ENCODE measurements at places on chromosomes 6 and 20.

DNA sequence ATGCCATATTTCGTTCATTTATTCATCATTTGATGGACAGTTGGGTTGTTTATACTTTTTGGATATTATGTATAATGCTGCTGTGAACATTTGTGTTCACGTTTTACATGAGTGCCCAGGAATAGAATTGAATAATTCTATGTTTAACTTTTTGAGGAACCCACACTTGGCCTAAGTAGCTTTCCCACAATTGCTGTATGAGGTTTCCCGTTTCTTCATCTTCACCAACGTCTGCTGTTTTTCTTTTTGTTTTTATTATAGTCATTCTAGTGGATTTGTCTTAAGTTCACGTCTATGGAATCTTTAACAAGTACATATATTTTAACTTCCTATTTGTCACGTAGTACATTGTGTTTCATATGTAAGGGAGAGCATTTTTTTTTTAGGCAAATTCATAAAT, 110.3 kb downstream of the JARID2 start:
- DNase-seq, result no peak

GRCh38 chr20:50845566-50846215, 50.8 kb downstream of the BCAS4 start:
- peak; percentile 67 for DNase-seq

DNA sequence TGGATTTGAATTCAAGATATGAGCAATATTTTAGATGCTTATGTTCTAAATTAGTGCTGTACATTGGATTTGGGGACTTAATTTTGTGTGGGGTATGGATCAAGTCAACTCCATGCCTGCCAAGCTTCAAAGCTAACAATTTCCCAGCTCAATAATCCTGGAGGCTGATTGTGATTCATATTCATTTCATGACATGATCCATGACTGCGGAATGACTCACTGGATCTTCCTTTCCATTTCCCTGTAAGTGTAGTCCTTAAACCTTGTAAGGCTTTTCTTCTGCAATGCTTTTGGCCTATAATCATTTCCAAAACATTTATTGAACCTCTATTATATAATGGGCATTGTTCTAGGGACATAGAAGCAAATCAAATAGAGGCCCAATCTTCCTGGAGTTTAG, 44.7 kb upstream of the CCN2 start:
- no peak for DNase-seq

DNA sequence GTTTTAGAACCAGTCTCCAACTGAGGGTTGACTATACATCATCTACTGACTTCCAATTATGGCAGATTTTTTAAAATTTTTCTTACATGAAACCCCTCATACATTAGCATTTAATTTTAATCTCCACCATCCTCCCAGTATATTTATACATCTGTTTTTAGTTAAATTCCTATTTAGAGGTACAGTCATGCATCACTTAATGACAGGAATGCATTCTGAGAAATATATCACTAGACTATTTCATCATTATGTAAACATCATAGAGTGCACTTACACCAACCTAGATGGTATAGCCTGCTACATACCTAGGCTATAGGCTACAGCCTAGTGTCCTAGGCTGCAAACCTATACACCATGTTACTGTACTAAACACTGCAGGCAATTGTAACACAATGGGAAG, 316.7 kb upstream of the MARCKS start:
- DNase-seq, result no peak

DNA sequence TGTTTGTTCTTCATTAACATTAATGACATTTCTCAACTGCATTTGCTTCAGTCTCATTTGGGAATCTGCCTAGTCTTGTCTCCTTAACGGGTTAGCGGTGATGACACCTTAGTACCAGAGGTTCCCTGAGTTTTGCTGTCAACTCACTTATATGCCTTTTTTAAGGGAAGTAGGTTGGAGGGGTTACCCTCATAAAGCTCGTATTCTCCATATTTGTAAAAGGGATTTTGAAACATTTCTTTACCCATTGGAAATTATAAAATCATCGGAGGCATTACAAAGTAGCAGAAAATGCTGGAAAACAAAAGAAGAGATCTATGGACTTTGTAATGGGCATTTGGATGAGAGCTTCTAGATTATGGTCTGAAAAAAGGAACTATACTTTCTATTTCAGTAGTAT, 88.7 kb upstream of the PRDM1 start:
- no peak for DNase-seq

DNA sequence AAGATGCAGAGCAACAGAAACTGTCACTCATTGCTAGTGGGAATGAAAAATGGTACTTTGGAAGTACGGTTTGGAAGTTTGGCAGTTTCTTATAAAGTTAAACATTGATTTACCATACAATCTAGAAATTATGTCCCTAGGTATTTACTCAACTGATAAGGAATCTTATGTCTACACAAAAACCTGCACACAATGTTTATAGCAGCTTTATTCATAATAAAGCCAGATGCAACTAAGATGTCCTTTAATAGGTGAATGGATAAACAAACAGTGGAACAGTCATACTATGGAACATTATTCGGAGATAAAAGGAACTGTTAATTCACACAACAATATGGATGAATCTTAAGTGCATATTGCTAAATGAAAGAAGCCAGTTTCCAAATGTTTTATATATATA, 96.2 kb upstream of the SIRPA start:
- DNase-seq, result no peak

DNA sequence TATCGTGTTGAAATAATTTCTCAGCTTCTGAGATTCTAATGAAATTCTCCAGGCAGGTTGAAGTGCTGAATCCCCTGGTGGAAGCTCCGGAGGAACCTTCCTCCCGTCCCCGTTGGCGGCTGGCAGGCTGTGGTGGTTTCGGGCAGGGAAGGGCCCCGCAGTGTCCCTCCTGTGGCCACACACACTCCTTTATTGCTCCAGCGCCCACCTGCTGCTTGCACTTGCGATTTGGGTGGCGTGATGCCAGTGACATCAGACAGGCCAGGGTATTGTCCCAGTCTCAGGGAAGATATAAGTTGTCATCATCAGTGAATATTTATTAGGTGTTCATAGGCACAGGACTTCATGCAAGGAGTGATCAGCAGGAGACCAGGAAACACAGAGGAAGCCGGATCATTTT, 530.4 kb downstream of the QKI start:
- DNase-seq, result no peak

GRCh38 chr6:154538640-154539191, 28.2 kb upstream of the CNKSR3 start:
- no peak for DNase-seq

DNA sequence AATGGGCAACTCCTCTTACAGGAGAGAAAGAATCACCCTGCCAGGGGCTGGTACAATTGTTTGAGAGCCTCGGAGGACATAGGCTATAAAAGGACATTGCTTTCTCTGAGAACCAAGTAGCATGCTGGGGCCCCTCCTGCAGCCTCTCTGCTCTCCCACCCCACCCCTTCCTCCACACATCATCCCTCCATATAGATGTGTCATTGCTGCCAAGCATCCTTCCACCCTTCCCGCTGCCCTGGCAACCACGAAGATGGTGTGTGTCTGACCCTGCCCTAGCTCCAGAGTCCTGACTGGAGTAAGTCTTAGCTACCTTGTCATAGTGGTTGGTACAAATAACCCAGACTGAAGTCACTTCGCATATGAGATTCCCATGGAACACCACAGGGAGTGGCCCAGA, 129.7 kb downstream of the SNX5 start:
- DNase-seq, result no peak

GRCh38 chr6:104281370-104281769, 578.3 kb downstream of the HACE1 start:
- no peak for DNase-seq

DNA sequence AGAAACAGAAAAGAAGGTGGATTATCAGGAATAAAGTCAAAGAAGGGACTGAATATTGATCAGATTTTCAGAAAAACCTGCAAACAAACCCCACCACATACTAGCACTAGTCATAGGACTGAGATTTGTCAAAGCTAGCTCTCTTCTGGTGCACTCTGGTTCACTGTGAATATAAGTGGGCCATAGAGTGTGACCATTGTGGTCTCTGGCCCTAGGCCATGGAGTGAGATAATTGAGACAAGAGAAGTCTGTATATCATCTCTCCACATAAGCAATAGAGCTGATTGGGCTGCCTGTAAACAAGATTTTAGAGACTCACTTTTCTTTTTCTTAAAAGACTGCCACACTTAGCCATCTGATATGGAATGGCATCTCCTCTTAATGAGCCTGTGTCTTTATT, 247.2 kb downstream of the LAMA2 start:
- DNase-seq, result no peak

GRCh38 chr6:156720691-156721685, 56.2 kb upstream of the ARID1B start:
- DNase-seq, result peak; percentile 54

- peak; percentile 82 for DNase-seq
Observed at GRCh38 chr20:62627901-62628612, 14.2 kb upstream of the SLCO4A1 start.

GRCh38 chr20:35012227-35013069, 56.8 kb downstream of the MYH7B start:
- DNase-seq, result no peak

- DNase-seq, result no peak
Observed at GRCh38 chr6:27476090-27476489, 3.2 kb upstream of the ZNF184 start.

DNA sequence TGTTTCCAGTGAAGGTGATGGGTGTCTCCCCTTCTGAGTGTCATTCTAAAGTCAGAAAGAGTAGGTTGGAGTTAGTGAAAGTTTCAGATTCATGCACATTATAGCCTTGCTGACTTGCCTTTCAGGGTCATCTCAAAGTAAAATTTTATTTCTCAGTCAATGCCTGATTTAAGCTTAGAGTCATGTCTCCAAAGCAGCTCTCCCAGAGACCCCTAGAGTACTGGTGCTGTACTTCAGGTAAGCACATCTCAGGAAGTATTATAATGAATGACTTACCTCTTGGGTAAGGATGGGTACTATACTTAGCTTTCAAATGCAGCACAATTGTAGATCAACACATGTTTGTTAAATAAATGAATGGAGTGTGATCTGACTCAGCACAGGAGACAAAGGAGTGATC, 116.0 kb downstream of the TBX18 start:
- no peak for DNase-seq

DNA sequence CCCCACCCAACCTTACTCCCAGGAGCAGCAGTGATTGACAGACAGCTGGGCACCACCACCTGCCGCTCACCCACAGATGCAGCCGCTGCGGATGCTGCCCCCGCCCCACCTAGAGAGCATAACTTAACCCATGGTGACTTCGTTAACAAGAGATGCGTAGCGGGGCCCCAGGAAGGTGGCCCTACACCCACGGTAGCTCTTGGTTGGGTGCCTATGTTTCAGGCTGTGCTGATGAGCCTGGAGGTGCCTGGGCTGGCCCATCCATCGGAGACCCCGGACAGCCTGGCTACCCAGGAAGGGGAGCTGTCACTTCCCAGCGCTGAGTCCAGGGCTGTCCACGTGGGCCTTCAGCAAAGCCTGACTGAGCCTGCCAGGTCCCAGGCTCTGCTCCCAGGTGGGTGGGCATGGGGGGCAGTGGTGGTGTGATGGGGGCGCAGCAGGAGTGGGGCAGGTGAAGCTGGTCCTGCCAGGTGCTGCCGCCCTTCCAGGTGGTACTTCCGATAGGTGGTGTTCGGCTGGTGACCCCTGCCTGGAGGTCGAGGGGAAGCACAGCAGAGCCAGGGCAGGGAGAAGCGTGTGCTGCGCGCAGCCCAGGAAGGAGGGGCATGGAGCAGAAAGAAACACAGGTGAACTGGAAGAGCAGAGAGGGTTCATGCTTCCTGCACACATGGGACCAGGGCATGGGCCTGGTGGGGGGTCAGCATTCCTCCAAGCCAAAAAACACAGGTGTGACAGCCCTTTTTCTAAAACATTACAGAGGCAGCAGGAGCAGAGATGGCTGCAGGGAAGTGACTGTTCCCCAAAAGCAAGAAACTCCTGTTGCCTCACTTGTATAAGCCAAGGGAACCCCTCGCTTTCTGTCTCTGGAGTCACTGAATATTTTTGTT, 56.9 kb downstream of the SYNJ2 start:
- no peak for DNase-seq

- DNase-seq, result peak; percentile 37
Observed at GRCh38 chr6:109979033-109979921, 1.2 kb downstream of the GPR6 start.

DNA sequence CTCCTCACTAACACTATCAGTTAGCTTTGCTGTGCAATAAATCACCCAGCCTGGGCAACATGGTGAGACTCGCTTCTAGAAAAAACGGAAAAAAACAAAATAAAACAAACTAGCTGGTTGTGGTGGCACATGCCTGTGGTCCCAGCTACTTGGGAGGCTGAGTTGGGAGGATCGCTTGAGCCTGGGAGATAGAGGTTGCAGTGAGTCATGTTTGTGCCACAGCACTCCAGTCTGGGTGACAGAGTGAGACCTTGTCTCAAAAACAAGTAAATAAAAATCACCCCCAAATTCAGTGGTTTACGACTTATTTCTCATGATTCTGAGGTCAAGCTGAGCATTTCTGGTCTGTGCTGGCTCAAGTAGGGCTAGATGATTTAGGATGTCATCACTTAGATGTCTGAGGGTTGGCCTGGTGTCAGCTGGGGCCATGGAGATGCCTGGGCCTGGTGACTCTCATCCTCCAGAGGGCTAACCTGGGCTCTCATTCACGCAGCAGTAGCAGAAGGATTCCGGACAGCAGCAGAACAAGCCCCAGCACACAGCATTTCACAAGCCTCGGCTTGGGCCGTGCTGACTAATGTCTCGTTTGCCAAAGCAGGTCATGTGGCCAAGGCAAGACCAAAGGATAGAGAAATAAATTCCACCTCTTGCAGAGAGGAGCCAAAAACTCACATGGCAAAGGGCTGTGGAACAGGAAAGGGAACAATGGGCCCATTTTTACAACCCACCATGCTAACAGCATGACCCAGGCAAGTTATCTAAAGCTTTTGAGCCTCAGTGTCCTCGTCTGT, 32.5 kb downstream of the MGME1 start:
- DNase-seq, result no peak

- DNase-seq, result no peak
Observed at GRCh38 chr6:36368421-36368820, 19.0 kb downstream of the ETV7 start.

DNA sequence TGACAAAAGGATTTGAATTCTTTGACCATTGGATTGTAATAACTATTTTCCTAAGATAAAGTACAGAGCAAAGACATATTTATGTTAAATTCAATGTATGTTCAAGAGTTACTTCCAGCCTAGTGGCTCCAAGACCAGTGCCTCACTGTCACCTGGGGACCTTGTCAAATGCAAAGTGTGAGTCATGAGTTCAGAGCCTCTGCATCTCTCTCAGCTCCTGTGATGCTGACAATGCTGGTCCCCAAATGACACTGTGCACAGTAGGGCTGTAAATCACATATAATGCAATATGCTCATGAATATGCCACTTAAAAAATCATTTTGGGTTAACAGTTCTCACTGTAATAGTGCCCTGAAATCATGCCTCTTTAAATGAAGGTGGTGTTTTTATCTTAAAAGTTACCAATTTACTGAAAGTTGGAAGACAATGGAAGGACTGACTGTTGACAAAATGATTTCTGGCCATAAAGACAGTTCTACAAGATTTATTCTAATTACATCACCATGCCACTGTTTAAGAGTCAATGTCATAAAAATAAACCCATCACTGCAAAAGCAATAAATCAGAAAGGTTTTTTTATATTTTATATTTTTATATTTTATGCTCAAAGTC, 62.1 kb downstream of the NRSN1 start:
- DNase-seq, result no peak
